Amniotic stem cell (primary cell): ENCODE measurements at places on chromosomes 12 and 14.

DNA sequence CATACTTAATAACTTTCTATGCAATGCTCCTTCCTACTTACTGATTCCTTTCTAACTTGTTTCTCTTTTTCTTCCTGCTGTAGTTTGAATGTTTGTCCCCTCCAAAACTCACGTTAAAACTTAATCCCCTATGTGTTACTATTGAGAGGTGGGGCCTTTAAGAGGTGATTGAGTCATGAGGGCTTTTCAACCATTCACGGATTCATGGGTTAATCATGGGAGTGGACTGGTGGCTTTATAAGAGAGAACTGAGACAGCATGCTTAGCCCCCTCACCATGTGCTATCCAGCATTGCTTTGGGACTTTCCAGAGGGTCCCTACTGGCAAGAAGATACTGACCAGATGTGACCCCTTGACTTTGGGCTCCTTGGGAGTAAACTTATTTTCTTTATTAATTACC, 66.0 kb upstream of the TRIM9 start:
- no peak for DNase-seq

GRCh38 chr12:131934535-131934934, 5.5 kb downstream of the PUS1 start:
- DNase-seq = no peak

DNA sequence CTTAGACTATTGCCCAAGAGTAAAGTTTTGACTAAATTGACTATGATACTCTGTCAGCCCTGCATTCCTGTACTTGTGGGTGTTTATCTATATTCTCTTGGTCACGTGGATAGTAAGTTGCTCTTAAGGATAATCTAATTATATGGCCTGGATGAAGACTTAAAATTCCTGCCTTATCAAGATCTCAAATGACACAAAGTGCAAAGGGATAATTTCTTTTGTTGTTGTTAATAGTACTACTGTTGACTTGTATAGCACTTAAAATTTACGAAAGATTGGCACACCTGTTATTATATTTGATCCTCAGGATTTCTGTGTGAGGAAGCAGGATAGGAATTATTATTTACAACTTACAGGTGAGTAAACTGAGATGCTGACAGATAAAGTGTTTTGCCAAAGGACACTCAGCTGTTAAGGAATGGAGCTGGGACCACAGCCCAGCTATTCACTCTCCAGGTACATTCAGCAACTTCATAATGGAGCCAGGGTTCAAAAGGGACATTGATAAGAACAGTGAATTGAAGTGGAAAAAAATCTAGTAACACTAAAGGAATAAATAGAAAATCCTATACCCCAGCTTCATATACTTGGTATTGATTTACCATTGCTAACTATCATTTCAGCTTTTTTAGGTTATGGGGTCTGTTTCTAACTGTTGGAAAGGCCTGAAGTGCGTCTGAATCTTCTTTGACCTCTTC, 53.4 kb upstream of the EVL start:
- DNase-seq = no peak

- DNase-seq = no peak
These were observed 6.7 kb upstream of the ETV6 start for GRCh38 chr12:11642785-11643184.

DNA sequence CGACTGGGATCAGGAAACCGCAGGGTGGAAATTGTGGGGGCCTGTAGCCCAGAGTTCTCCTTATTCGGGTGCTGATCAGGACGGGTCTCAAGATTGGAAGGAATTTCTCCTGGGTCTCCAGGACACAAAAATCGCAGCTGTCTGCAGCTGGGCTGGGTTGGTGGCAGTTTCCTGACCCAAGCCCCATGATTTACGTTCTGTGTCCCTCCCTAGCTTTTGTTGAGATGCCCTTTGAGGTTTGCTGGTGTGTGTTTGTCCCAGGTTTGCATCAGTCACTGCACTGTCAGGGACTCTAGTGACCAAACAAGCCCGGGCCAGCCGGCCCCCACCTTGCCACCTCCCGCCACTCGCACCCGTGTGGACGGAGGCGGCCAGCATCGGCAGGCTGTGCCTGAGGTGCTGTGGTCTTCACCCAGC, 89.5 kb downstream of the FBXL14 start:
- DNase-seq = no peak

- DNase-seq = no peak
These were observed 292.4 kb upstream of the SEL1L start for GRCh38 chr14:81826081-81826480.
